ENCODE measurements at places on chromosomes 2 and 18. TPM values are rescaled to one million over a fixed set of nuclear protein-coding genes. Genes with fewer than 3 reads are reported as not detected.

DNA sequence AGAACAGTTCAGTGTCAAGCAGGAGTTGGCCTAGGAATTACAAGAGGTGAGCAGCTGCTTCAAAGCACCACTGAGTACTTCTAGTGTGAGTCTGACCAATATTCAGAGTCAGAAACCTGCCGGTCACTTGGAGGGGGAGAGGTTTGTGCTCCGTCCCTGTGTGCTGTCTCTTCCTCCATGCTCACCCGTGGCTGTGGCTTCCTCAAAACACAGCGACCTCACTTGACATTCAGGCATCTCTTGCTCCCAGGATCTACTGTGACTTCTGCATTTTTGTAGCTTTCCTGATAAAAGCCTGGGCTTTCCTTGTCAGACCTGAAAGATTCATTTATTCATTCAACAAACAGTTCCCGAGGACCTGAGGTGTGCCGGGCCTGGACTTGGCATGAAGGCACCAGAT, 32.9 kb downstream of the TPRKB start:
- no peak overlapping the region for H3K4me3 ChIP-seq
- peaks cover 9% of the 10 kb centered on the region for H3K4me1 ChIP-seq
- no peak overlapping the region for H3K27ac ChIP-seq
- H3K27me3 ChIP-seq = no peaks in the 10 kb centered on the region

DNA sequence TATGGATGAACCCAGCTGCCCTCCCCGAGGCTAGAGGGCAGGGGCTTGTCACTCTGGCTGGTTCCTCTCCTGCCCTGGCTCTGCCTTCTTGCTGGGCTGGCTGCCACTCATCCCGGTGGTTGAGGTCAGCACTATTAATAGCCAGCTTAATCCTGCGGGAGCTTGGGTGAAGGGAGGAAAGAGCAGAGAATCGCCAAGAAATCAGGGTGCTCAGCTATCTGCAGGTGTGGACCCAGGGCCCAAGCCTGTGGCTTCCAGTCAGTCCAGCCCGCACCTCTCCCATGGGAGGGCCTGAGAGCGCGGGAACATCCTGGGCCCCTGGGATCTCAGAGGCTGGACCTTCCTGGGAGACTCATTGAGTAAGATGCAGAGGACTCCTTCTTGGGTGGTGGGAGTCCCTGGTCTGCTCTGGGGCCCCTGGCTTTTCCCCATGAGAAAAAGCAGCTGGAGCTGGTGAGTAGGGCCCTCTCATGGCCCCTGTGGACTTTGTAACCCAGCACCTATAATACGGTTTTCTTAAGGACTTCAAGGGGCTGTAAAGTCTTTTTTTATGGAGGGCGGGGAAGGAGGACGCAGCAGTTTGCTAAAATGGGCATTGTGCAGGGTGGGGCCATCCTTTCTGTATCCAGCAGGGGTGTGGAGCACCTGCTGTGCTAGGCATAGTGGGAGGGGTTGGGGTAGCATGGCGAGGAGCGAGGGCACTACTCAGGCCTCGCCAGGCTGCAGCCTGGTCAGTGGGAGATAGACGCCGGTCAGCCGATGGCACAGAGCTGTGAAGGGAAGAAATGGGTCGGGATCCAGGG, 27.4 kb upstream of the CNNM3 start:
- no peak overlapping the region for H3K27ac ChIP-seq
- no peaks in the 10 kb centered on the region for H3K4me1 ChIP-seq
- DNase-seq = no peak
- no peaks in the 10 kb centered on the region for H3K27me3 ChIP-seq
- H3K36me3 ChIP-seq = no peaks in the 10 kb centered on the region

DNA sequence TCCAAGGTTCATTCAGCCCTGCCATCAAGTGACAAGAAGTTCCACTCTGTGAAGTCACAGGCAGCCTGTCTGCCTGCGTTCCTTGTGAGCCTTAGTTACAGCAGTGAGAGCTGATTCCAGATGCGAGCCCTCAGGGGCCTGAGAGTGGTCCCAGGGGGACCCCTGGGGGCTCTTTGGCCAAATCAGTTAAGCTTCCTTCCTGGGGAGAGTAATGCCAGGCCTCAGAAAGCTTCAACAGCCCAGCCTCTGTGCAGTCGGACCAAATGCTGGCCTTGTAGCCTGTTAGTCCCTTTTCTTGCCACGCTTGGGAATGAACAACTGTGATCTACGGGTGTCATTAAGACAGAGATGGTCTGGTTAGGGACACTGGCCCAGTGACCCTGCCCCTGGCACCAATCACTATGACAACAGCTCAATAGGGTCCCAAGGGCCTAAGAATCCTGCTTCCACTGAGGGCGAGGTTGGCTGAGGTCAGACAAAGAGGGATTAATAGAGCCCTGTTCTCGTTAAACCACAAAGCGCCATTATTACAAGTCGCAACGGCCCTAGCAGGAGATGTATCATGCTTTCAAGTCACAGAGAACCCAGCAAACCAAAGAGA, 50.9 kb downstream of the HS1BP3 start:
- H3K27me3 ChIP-seq = no peaks in the 10 kb centered on the region
- H3K27ac ChIP-seq = peak overlapping the region; percentile 45
- H3K36me3 ChIP-seq = no peaks in the 10 kb centered on the region
- H3K4me3 ChIP-seq = no peak overlapping the region

GRCh38 chr18:51614033-51614432, 416.6 kb upstream of the MEX3C start:
- H3K27me3 ChIP-seq = no peaks in the 10 kb centered on the region
- H3K36me3 ChIP-seq = no peaks in the 10 kb centered on the region
- DNase-seq = no peak
- H3K27ac ChIP-seq = no peak overlapping the region

Gene LRRTM4
- 0.09 TPM for total RNA-seq

Gene CYP27A1
- total RNA-seq = 98.3 TPM

Data from prostate gland (tissue), 2 donors.